EH (cell line): ENCODE measurements at places on chromosomes 2 and 18.

- peak; percentile 92 for DNase-seq
Measured at GRCh38 chr2:178241844-178242551, 47.7 kb downstream of the OSBPL6 start.

DNA sequence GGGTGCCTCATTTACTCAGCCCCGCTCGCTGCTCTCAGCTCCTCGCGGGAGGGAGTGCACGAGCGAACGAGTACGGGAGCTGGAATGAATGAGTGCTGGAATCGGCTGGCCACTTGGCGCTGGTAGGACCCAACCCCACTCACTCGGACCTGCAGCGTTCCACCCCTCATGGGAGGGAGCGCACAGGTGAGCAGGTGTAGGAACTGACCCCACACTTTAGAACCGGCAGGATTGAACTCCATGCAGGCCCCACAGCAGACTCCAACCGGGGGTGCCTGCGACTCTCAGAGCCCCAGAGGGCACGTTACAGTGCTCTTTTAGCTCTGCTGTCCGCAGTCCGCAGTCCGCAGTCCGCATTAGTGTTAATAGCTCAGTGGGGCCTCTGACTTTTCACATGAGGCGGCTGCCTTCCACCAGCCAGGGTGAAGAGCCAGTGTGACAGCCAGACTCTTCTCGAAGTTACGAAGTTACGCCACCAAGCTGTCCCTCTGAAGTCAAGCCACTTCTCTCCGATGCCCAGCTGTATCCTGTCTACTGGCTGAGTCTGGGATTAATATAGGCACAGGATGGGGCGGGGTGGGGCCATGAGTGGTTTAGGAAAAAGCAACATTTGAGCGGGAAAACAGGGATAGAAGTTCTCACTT lies 102.7 kb upstream of the ARHGAP15 start:
- no peak for DNase-seq

DNA sequence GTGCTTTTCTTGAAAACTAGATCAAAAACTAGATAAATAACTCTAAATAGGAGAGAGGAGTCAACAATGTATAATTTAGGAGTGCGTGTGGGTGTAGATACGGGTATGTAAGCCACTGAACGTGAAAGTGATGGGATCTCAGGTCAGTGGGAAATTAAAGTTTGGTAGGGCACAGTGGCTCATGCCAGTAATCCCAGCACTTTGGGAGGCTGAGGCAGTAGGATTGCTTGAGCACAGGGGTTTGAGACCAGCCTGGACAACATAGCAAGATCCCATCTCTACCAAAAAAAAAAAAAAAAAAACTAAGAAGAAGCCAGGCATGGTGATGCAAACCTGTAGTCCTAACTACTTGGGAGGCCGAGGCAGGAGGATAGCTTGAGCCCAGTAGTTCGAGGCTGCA lies 247.1 kb downstream of the ANAPC1 start:
- DNase-seq, result no peak

DNA sequence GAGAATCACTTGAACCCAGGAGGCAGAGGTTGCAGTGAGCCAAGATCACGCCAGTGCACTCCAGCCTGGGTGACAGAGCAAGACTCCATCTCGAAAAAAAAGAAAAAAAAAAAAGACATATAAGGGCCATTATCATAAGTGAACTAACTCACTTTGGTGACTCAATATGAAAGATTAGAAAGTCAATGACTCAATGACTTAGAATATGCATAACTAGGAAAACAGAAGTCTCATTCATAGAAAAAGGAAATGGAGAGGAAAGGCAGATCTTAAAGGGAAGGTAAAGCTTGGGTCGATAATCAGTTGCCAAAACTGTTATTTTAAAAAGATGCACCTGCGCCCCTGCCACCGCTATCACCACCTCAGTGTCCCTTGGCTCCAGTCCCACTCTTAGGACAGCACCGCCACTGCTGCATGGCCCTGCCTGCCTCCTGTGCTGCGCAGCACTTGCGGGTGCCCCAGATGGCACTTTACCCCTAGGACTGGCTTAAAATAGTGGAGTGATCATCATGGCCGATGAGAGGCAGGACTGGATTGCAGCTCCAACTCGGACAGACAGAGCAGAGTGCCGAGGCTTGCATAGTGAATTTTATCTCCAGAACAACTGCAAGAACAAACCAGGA lies 54.7 kb downstream of the INO80D start:
- DNase-seq, result peak; percentile 35

- no peak for DNase-seq
Measured at GRCh38 chr2:233317196-233317943, 9.8 kb downstream of the SAG start.

GRCh38 chr2:39107156-39107555 lies 13.7 kb downstream of the SOS1 start:
- peak; percentile 17 for DNase-seq

- peak; percentile 21 for DNase-seq
Measured at GRCh38 chr2:9089831-9090230, 86.3 kb upstream of the MBOAT2 start.

- DNase-seq, result no peak
Measured at GRCh38 chr2:216650626-216651257, 17.5 kb downstream of the IGFBP2 start.
